ENCODE measurements at places on chromosomes 11 and 22. TPM values are rescaled to one million over a fixed set of nuclear protein-coding genes. Genes with fewer than 3 reads are reported as not detected.

The LSP1 gene
- total RNA-seq: 600 TPM

The CTSW gene
- 29.3 TPM for total RNA-seq

The SCGB1D2 gene
- total RNA-seq: not detected

The OLFML1 gene
- not detected for total RNA-seq

The TYR gene
- total RNA-seq: not detected

The PRAME gene
- total RNA-seq: not detected
